ENCODE measurements at places on chromosomes 3 and 15.

DNA sequence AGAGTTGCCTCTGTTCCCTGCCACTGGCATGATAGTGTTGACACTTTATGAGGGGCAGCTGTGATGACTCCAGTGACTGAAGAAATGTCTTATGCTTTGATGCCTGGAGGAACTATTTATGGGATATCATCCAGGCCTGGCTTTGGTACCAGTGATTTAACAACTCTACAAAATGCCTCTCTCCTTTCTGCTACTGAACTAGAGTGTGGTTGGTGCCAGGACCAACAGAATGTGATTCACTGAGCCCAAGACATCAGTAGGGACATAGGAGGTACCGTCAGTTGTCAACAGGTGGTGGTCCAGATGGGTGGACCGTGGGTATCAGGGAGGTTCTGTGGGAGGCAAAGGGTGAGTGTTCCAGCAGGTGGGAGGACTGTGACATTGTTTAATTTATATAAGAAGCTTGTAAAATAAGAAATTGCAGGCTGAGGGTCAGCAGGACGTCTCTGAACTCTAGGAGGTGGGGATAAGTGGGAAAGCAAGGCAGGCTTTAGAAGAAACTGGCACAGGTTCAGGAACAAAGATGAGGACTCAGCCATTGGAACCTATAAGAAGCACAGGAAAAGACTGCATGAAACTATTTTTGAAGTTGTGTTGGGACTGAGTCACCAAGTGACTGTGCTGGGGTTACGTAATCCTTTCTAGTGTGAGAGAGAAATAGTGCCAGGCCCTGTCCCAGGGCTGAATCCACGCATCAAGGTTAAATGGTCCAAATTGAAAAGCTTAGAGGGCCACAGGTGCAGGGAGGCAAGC is 28.5 kb upstream of the SLC7A14 start:
- no peak for DNase-seq

DNA sequence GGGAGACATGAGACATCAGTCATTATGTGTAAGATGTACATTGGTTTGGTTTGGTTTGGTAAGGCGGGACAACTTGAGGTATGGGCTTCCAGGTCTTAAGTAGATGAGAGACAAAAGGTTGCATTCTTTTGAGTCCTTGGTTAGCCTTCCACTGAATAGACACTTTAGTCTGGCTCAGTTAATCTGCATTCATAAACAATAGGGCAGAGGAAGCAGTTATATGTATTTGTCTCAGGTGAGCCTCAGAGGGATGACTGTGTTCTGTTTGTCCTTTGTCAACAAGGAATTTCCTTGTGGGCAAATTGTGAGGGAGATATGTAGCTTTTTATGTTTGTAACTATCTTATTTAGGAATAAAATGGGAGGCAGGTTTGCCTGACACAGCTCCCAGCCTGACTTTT is 50.4 kb downstream of the TCF12 start:
- no peak for DNase-seq

DNA sequence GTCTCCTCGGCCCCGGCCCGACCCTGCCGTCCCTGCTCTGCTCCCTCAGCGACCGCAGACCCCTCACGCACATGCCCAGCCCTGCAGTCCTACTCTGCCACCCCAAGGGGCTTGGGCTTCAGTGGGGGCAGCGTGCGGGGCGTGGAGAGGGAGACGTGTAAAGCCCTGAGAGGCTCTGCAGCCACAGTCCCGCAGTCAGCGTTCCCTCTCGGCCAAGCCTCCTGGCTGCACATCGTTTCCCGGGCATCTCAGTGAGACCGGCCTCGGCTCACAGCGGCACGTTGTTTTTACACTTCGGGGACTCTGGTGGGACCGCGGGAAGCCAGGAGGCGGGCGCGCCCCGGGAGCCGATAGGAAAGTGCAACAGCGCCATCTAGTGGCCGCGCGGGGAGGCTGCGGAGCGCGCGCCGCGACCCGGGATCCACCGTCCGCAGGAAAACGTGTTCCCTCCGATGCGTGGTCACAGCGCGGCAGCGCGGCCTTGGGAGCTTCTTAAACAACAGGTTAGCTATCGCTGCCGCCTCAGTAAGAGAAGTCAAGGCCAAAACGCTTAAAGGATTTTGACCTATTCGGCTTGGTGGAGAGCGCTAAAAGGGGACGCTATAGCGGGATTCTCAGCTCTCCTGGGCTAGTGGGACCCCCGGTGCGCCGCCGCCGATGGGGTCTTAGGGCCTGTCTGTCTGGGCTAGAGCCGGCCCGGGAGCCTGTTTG is 226.8 kb upstream of the IGF1R start:
- DNase-seq: peak; percentile 41

DNA sequence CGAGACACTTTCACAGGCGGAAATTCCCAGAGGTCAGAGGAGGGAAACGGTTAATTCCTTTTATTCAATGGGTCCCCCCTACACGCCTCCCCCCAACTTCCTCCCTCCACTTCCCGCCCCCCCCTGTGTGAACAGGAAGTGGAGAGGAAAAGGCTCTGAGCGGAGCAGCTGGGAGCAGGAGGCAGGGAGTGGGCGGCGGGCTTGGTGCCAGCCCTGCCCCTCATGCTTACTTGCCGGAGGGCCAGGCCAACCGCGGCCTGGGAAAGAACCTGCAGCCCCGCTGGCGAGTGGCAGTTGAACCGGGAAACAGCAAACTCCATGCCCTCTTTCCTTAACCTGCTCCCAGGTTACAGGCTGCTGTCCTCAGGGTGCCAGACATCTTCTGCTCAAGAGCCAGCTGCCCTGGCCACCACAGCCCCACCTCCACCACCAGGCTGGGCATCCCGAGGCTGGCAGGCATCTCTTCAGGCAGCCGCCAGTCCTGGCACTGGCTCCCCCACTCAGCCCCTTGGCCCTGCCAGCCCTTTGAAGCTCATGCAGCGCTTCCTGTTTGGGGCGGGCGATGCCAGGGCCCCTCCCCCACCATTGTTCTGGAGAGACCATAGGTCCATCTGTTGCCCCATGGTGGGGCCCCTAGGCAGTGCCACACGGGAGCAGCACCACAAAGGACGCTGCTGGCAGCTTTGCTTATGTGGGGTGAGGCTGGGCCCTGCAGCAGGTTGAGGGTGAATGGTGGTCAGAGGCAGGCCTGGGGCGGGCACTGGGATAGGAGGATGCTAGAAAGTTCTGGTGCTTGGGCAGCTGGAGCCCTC is 12.9 kb downstream of the VPS18 start:
- no peak for DNase-seq

DNA sequence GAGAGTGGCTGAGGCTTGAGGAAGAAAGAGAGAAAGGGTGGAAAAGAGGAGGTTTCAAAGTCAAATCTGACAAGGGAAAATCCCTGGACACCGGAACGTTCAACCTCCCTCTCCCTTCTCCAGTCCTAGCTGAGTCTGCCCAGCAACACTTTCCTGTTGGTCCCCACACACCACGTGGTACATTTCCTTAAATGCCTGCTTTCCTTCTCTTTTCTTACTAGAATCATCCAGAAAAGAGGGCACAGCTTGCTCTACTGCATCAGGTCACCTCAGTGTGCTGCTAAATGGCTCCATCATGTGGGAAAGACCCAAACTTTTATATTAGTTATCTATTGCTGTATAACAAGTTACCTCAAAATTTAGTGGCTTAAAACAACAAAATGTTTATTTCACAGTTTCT is 181.2 kb downstream of the NECTIN3 start:
- DNase-seq: no peak

GRCh38 chr3:138429665-138430064 is 4.8 kb upstream of the ESYT3 start:
- DNase-seq: no peak

GRCh38 chr15:63815211-63815610 is 18.5 kb downstream of the HERC1 start:
- no peak for DNase-seq

- DNase-seq: no peak
Observed at GRCh38 chr15:95916568-95916967, 413.9 kb upstream of the NR2F2 start.

DNA sequence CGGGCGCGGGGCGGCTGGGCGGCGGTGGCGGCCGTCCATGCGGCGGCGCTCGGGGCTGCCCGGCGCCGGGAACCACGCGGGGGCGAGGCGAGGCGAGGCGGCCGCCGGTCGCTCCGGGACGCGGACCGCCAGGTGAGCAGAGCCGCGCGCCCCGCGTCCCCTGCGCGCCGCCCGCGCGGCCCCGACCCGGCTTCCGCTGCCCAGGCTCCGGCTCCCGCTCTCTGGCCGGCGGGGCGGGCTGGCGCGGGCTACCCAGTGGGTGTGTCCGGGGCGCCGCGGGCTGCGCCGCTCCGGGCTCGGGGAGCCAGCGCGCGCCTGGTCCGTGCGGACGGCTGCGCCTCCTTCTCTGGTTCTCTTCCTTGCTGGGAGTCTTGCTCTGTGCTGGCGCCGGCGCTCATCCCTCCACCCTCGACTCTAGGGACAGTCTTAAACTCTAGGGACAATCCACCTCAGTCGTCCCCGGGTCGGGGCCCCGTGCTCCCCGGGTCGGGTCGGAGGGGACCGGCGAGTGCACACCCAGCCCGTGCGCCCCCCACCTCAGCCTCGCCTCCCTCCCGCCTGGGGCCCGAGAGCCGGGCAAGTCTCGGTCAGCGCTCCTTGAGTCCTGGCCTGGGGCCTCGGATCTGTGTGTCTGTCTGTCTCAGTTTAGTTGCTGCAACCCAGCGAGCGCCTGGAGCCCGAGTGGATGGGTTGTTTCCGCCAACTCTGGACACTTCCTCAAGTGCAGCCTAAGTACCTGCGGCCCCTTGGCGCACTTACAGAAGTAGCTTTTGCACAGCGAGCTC is 488 bp downstream of the THSD4 start:
- DNase-seq: no peak
